Glomerular endothelial cell (primary cell): ENCODE measurements at places on chromosomes 2 and 18. TPM values are rescaled to one million over a fixed set of nuclear protein-coding genes. Genes with fewer than 3 reads are reported as not detected.

ACVR1C gene
- total RNA-seq, result 0.06 and 0.15 TPM in 2 replicates

CHCHD5 gene
- total RNA-seq, result 11.0 and 22.7 TPM in 2 replicates

MTX2 gene
- total RNA-seq, result 46.3 and 48.2 TPM in 2 replicates

LCT gene
- total RNA-seq, result under 0.01 TPM in 1 of 2 replicates, not detected in the other

CTLA4 gene
- total RNA-seq, result not detected in 2 replicates

RELCH gene
- total RNA-seq, result 20.1 and 24.3 TPM in 2 replicates

RAB27B gene
- total RNA-seq, result 0.15 and 0.99 TPM in 2 replicates

KLHL14 gene
- total RNA-seq, result 0.47 and 0.48 TPM in 2 replicates

CFAP210 gene
- not detected in 2 replicates for total RNA-seq

SLC9A2 gene
- 0.06 TPM in 1 of 2 replicates, not detected in the other for total RNA-seq

TEKT4 gene
- not detected in 2 replicates for total RNA-seq
